ENCODE measurements at places on chromosomes 13 and 19.

DNA sequence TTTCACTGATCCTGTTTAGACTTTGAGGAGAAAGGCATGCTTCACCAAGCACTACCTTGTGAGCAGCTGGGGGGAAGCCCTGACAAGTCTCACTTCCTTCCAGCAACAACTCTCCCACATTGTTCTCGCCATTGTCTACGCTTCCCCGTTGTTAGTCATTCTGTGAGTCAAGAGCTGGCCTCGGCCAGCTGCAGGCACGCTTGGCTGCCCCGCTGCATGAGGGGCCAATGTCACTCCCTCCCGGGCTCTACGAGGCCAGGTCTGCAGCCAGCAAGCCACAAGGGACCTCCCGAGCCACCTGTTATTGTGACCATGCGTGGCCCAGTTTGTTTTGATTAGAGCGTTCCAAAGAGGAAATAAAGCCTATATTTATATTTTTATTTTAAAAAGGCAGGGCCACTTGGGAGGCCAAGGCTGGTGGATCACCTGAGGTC, 220.9 kb downstream of the FOXO1 start:
- DNase-seq = no peak

DNA sequence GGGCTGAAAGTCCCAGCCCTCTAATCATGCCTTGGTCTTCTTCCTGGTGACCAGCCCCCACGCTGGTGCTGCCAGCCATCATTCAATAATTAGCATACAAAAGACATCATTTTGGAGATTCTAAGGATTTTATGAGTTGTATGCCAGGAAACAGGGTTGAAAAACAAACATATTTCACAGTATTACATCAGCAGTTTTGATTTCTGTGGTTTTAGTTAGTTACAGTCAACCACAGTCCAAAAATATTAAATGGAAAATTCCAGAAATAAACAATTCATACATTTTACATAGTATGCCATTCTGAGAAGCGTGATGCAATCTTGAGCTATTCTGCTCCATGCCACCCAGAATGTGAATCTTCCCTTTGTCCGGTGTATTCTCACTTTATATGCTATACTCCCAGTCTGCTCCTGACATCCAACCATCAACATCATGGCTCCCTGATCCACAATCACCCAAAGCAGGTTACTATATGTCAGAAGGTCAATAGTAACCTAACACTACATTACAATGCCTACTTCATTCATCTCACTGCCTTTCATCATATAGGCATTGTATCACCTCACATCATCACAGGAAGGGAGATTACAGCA, 49.2 kb downstream of the STOML3 start:
- no peak for DNase-seq

DNA sequence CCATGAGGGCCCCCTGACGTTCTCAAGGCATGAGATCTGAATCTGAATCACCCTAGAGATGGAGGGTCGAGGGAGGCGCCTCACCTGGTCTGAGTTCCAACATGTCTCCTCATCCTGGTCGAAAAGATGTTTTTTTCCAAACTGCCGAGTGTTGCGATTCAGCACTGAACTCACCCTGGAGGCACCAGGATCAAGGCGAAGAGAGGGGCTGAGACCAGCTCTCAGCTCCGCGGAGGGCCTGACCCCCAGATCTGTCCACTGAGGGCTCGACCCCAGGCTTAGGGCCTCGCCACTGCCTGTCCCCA, 555 bp downstream of the NR2C2AP start:
- no peak for DNase-seq

DNA sequence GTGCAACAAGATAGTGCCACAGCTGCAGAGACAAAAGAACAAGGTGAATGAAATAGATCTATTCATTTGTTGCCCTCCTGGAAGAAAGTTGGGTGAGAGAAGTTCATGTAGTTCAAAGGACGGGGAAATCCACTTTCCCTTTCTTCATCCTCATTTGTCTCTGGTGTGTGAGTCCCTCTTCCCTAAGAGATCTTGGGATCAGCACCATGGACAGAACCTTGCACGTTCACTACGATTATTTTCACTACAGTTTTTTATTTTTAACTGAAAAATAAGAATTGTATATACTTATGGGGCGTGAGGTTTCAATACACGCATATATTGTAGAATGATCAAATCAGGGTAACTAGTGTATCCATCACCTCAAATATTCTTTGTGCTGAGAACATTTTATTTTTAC, 29.2 kb downstream of the NLRP5 start:
- no peak for DNase-seq

GRCh38 chr19:290372-291005, 714 bp downstream of the PLPP2 start:
- no peak for DNase-seq

DNA sequence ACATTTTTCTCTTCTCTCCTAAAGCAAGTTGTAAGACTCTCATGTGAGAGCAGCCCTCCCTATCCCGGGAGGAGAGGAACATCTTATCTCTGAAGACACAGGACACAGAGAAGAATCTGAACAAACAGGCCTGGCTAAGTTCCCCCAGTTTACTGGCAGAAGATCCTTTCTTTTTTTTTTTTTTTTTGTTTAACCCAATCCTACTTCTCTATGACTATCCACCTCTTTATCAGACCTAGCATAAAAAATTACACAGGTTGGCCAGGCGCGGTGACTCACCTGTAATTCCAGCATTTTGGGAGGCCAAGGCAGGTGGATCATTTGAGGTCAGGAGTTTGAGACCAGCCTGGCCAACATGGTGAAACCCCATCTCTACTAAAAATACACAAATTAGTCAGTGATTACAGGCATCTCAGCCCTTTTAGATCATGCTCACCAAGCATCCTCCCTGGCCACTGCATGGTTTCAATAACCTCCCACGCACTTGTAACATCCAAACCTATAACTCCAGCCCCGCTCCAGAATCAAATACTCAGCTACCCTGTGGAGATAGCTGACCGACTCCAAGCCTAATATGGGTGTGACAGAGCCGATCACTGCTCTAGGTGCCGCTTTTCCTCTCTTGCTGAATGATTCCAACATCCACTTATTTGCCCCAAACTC, 27.3 kb upstream of the MUC16 start:
- no peak for DNase-seq

DNA sequence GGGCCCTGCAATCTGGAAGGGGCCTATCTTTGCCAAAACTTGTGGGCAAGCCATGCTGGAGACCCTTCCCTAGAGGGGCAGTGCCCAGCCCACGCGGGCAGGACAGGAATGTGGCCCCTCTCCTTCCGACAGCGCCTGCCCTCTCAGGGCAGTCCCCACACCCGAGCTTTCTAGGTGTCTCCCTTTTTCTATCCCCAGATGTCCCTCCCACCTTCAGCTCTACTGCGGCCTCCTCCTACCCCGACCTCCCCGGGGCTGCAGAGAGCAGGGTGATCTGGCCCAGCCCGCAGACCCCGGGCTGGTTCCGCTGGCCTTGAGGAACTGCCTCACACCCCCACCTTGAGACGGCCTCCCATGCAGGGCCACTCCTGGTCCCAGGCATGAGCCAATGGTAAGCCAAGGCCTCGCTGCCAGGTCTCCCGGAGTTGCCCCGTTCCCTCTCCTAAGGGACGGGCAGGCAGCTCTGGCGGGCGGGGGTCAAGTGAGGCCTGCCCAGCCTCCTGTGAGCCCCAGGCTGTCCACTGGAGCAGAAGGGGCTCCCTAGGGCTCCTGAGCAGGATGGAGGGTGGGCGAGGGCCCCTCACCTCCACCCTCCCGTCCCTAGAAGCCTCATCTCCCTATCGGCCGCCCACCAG, 39.7 kb downstream of the KLF2 start:
- no peak for DNase-seq

- DNase-seq = no peak
Measured at GRCh38 chr19:28876609-28877123, 336.3 kb downstream of the UQCRFS1 start.

DNA sequence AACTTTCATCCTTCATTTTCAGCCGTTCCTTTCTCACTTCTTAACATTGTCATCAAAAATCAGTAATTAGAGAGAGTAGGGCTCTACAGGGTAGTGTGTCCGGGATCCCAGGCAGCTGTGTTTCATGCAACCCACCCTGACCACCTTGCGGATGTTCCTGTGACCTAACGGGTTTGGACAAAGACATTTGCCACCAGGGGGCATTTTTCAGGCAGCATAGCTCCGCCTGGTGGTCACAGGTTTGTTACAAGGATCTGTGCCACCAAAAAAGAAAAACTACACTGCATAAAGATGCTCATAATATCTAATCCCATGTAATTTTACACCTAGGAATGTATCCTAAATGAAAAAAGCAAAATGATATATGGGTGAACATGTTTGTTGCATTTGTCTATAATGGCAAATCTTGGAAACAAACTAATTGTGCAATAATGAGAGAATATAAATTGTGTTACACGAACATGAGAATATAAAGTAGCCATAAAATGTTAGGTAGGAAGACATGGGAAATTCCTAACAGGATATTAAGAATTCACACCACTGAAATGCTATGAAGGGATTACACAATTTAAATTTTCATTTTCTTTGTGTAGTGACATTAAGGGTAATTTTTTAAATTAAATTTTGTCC, 123.0 kb downstream of the SLC7A1 start:
- peak; percentile 20 for DNase-seq

DNA sequence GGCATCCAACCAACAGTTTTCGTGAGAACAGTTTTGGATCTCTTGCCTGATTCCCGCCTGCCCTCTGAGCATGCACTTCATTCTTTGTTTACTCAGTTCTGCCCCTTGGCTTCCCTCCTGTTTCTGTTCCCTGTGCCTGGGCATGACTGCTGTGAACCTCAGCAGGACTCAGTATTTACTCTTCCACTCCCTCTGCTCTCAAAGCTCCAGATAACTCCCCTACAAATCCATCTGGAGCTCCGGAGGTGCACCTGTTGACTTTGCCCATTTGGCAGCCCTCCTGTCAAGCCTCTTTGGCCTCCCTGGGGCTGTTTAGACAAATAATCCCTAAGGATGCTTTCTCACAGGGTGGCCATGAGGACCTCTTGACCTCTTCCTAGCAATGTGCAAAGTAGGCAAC, 34.2 kb upstream of the ARGLU1 start:
- peak; percentile 44 for DNase-seq

GRCh38 chr13:89458456-89458855, 1787.3 kb downstream of the SLITRK5 start:
- DNase-seq = no peak

GRCh38 chr13:71858647-71859046, 8.4 kb downstream of the DACH1 start:
- DNase-seq = peak; percentile 56

DNA sequence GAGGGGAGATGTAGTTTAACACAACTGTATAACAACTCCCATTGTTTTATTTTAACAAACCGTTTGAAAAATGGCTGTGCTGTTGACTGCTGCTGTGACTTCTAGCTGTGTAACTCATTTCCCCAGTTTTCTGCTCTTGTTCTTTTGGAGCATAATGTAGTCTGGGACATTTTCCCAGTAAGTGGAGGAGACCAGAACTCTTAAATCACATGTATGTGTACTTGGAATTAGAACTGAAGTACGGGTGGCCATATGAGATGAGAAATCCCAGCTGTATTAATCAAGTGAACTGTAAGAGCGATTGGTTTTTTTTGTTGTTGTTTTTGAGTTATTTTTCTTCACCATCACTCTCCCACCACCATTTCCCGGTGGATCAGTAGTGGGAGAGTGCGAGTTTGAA, 49.4 kb upstream of the RNF113B start:
- no peak for DNase-seq

- DNase-seq = no peak
Measured at GRCh38 chr13:81888855-81889254, 1547.9 kb upstream of the SPRY2 start.

- no peak for DNase-seq
Measured at GRCh38 chr13:112193463-112194166, 126.7 kb downstream of the SOX1 start.

- DNase-seq = no peak
Measured at GRCh38 chr19:53885036-53885435, 3.0 kb downstream of the PRKCG start.

GRCh38 chr13:113064000-113064533, 41.5 kb upstream of the F7 start:
- no peak for DNase-seq

- DNase-seq = peak; percentile 34
Measured at GRCh38 chr19:4206818-4207484, 22.4 kb upstream of the EBI3 start.

DNA sequence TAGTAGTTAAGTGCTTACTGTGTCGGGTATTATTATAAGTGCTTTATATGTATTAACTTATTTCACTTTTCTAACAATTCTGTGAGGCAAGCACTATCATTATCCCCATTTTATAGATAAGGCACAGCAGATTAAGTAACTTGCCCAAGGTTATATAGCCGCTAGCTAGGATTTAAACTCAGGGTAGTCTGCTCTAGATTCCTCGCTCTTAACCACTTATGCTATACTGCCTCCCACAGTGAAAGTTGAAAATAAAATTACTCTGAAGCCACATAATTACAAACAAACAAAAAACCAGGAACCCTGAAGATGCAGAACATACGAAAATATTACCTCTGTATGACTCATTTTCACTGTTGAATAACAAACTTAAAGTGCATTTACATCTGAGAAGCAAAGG, 3.9 kb downstream of the TEX30 start:
- peak; percentile 14 for DNase-seq

DNA sequence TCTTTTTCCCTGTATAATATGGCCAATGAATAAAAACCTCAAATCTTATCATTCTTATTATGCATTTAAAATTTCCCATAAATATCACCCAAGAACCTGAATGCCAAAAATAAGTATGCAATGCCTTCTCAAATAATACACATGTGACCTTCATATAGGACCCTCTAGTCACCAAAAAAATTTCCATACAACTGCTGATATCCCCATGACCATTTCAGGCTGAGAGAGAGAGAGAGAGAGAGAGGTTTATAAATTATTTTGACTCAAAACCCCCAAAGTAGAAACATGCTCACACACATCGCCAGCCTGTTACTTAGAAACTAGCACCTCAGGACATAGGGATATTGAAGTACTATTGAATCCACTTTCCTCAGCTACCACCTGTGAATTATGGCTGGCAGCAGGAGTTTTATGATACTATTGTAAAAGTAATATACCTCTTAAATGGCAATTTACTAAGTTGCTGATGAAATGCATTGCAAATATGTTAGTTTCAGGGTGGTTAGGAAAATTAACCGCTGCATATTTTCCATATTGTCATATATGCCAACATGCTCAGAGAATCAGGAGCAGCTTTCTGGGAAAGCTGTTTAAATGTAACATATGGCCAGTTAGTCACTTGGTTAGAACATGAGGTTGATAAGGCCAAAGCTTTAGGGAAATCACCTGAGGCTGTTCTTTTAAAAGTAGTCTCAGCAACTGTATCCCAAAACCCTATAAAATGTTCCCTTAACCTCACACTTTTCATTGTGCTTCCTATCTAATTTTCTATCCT, 230.8 kb downstream of the DCT start:
- no peak for DNase-seq

DNA sequence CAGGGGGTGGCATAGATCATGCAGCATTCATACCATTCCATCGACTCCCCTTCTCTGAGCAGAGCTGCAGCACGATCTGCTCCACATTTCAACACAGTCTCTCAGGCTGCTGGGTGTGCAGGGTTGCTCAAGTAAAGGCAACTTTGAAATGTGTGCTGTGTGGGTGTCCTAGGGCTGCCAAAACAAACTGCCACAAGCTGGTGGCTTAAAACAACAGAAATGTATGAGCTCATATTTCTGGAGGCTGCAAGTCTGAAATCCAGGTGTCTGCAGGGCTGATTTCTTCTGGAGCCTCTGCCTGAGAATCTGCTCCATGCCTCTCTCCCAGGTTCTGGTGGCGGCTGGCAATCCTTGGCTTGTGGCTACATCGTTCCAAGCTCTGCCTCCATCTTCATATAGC, 63.7 kb upstream of the WDFY2 start:
- peak; percentile 40 for DNase-seq

GRCh38 chr13:79295906-79296706, 109.9 kb downstream of the RBM26 start:
- DNase-seq = no peak

- no peak for DNase-seq
Measured at GRCh38 chr13:80873589-80873988, 532.7 kb upstream of the SPRY2 start.

- no peak for DNase-seq
Measured at GRCh38 chr19:18264137-18264854, 10.0 kb downstream of the IQCN start.

Data from NCI-H2171 treated with DMSO at 0.1 percent for 48 hours (cell line).